CD4-positive, alpha-beta T cell treated with Interleukin-15 for 4 hours (primary cell): ENCODE measurements at places on chromosomes 5 and 9.

DNA sequence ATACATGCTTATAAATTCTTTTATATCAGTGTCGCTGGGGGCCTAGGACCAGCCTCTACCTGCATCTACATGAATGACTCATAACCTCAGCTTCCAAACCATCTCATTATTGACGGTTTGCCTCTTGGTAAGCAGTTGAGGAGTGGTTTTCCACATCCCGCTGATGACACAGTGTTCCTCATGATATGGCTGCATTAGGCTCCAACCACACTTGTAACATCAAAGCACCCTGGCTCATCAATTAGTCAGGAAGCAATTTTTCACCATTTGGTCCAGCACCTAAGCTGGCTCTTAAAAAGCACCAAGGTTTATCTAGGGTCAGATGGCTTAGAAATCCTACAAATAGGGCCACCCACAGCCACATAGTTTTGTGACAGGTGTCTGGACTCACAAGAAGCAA, 402.4 kb downstream of the ARHGEF28 start:
- no peak for DNase-seq

DNA sequence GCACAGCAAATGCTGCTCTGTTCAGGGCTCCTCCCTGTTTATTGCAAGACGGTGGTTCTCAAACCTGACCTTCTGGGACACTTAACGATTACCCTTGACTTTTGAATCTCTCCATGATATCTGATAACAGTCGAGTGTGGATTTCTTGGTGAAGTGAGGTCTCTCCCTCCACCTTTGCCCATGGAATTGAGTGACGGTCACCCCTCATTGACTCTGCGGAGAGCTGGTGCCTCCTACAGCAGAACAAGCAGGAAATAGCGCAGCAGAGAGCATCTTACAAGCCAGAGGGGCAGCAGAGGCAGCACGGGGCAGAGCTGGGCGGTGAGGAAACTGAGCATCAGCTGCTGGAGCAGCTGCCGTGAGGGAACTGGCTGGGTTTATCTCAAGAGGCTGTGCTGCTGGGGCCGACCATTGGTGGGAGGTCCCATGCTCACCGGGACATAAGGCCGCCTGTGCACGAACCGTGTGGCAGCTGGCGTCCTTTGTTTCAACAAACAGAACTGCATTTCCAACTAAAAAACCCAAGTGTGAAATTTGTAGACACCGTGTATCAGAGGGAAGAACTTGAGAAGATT, 189.8 kb downstream of the MTRR start:
- DNase-seq, result no peak

GRCh38 chr9:130304116-130304515, 38.6 kb downstream of the HMCN2 start:
- DNase-seq, result no peak

DNA sequence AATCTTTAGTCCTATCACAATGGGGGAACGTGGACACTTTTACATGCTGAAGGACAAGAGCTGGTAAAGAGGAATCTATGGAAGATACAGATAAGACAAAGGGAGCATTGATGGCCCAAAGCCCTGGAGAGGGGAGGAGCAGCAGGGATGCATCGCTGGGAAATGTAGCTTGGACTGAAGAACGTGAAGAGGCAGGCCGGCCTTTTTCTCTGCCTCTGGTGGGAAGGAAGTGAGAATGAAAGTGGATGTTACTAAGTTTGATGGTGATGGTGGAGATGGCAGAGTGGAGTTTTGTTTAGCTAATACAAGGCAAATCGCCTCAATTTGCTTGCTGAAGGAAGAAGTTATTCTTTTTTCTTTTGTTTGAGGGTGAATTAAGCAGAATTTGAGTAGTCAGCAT, 124.6 kb upstream of the TAF11L2 start:
- DNase-seq, result no peak
